ENCODE measurements at places on chromosomes 6 and 20. TPM values are rescaled to one million over a fixed set of nuclear protein-coding genes. Genes with fewer than 3 reads are reported as not detected.

GRCh38 chr20:42792052-42792451 is 397.7 kb downstream of the PTPRT start:
- DNase-seq: no peak

- DNase-seq: no peak
Observed at GRCh38 chr6:116459927-116460326, 1.2 kb upstream of the CALHM6 start.

DNA sequence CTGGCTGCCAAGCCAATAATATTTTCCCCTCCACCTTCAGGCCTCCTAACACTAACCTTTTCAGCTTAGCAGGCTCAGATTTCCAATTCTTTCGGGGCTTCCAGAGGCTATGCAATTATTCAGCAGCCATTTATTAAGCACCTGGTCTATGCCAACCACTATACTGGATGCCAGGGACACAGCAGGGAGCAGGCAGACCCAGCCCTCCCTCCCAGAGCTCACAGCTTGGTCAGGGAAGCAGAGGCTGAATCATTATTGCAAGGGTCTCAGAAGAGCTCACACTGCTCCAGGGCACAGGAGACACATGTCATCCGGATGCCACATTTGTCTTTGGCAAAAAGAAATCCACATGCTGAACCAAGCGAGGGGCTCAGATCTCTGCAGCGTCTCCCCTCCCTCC is 1.3 kb downstream of the BPIFB1 start:
- no peak for DNase-seq

DNA sequence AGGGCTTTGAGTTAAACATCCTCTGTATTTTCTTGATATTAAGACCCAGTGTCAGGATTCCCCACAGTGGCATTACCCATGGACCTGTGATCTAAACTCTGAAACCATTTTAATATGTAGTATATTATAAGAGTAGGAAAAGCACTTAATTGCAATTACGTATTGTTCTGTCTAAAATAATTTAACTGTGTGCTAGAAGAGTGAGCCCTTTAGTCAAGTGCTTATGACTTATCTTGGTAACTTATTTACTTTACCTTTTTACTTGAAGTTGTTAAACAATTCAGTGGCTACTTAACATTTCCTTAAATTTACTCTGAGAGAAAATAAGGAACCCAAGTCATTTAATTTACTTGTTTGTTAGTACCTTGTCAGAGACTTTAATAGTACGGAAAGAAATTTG is 173.6 kb downstream of the CDKAL1 start:
- DNase-seq: no peak

DNA sequence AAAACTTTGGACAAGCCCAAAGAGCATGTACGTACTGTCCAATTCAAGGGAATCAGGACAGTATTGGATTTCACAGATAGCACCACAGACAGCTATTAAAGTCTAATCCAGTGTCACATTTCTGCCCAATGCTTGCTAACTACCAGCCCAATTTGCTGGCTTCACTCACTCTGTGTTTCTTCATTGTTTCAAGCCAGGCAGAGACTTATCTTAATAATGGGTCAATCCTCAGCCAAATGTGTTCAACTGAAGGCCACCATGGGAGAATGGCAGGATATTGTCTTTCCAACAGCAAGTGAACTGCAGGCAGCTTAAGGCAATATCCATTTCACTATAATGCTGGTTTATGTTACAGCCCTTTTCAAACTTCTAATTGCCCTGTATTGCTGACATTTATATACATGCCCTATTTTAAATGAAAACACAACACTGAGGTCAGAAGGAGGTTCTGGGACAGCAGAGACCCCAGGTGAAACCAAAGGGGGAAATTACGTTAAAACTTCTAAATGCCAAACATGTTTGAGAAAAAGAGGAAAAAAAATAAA is 142.1 kb upstream of the RSPO3 start:
- DNase-seq: no peak

GRCh38 chr6:143545165-143545564 is 33.6 kb upstream of the FUCA2 start:
- no peak for DNase-seq

DNA sequence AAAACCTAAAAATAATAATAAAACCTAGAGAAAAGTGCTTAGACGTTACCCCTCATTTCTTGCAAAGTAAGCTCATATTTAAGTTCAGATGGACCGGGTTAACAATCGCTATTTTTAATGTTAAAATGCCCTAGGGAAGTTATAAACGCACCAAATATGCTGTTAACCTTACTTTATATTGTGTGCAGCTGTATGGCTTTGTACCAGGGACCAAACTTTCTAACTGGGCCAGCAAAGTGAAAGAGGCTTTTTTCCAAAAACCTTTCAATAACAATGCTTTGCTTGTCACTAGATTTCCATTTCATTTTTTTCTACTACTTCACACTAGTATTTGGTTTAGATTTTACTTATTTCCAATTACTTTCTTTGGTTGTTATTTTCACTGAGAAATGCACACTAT is 248.5 kb downstream of the FOXC1 start:
- DNase-seq: no peak

DNA sequence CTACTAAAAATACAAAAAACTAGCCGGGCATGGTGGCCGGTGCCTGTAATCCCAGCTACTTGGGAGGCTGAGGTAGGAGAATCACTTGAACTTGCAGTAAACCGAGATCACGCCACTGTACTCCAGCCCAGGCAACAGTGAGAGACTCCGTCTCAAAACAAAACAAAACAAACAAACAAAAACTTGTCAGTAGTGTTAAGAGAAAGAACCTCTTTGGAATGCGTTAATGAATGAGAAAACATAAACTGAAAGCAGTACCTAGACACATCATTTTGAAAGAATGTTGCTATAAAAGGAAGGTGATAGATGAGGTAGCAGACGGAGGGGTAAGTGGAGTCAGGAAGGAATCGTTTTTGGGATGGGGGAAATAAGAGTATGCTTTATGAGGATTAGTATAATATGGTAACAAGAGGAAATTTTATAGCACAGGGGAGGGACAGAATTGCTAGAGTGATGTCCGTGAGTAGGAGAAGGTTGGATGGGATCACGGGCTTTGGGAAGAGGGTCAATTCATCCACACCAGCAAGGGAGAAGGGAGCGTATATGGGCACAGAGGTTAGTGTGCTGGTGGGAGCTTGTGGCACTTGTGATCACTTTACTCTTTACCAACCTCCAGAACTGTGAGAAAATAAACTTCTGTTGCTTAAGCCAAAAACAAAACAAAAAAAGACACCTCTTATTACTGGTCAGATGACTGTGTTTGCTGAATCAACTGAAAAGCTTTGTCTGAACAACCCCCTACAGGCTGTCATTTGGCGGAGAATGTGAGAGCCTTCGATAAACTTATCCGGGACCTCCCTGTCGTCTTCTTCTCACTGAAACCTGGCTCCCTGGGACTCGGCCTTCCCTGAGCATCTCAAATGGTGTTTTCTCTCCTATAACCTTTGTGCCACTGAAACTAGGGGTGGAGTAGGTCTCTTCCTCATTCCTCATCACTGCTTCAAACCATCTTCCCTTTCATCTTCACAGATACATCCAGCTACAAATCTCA is 48.9 kb upstream of the TFAP2A start:
- no peak for DNase-seq

- no peak for DNase-seq
Observed at GRCh38 chr6:119447921-119448320, 98.4 kb upstream of the MAN1A1 start.

DNA sequence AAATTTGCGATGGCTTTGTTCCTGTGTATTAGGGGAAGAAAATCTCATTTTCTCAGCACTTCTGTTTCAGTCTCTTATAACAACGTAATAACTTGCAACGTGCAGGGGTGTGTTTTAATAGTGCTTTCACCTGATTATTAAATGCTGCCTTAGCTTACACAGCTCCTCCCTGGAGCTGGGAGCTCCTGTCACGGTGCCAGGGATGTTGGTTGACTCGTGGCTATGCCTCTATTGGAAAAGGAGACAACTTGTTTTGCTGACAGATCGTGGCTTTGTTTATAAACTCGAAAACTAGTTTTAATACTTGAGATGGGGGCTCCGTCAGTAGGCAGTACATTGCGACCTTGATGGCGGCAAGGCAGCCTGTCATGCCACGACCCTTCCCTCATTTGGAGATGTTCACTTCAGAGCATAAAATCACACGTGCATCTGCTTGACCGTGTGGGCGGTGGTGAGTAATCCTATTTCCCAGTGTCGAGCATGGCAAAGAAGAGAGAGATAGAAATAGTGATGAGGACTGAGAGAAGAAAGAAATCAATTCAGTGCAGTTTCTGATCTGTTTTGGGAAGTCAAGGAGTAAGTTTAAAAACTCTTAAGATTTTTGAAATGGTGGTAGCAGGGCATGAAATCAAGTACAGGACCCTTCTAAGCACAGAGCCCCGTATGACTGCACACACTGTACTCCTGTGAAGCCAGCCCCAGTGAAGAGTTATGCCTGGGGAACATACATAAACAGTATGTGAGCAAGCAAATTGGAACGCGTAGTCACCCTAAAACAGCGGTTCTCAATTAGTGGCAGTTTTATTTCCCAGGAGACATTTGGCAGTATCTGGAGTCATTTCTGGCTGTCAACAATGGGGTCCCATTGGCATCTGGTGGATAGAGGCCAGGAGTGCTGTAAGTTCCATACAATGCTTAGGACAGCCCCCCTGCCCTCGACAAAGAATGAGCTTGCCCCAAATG is 147.2 kb downstream of the DOK5 start:
- no peak for DNase-seq

DNA sequence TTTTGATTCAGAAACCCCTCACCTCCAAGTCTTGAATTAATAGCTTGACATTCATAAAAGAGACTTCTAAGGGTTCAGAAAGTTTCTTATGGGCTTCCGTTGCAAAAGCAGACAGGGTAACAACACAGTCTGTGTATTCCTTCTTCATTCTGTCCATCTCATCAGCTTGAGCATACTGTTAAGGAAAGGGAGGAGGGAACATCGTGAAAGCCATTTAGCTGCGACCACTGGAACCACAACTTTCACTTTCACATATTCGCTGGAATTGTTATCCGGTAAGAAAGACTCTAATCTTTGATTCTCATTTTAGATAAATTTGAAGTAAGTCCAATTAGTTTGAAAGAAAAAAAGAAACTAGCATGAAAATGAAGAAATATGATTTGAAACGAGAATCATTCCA is 174.4 kb downstream of the SYNE1 start:
- no peak for DNase-seq

GRCh38 chr6:41372832-41373626 is 37.6 kb downstream of the NCR2 start:
- DNase-seq: no peak

DNA sequence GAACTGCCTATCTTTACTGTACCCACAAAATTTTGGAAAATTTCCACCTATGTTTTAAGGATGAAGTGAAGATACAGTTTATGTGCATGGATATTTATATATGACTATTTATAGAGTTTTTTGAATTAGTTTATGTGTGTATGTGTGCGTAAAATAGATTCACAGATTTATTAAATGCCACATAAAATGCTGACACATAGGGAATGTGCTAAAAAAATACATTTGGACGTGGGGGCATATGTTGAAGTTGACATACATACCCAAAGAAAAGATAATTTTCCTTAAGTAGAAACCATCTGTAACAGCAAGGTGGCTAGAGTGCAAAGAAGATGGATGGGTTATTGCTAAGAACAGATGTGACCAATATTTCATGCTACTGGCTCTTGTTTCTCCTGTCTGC is 302.1 kb upstream of the RNF217 start:
- no peak for DNase-seq

DNA sequence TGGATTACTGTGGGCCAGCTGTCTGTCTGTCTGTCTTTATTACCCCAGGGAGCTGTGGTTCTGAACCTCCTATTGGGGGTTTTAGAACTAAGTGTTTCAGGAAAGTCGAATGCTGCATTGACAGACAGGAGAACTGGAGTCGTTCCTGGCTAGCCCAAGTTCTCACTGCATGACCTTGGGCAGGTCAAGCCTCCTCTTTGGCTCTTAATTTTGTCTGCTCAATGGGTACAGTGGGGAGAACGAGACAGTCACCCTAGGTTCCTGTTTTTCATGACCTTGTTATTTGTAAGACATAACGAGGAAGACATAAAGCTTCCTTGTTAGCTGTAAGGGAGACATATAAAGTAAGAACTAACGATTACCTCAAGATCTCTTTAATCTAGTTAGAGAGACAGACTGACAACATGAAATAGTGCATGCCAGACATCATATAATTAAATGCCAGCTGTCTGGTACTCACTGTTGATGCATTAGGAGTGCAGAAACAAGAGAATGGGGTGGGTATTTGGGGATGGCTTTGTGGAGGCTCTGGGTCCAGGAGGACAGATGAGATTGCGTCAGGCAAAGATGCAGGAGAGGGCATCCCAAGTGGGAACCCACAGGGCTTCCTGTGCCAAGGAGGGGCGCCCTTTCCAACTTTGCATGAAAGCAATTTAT is 3.7 kb upstream of the CCDC167 start:
- DNase-seq: no peak

- no peak for DNase-seq
Observed at GRCh38 chr20:31860390-31861134, 9.8 kb downstream of the DUSP15 start.

DNA sequence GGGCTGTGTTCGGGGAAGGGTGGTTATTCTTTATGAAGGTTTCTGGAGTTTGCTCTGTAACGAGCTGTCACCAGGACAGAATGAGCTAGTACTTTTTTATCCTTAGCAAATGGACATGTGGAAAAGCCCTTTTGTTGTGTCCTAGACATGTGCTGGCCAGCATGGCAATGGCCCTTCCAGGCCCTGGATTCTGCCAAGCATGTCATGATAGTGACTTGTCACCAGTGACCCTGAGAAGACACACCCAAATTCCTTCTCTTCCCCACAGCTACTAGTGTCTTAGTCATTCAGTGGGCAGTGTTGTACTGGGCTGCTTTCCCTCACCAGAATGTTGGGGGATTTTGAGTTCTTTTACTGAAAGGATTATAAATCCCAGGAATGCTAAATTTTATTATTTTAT is 74.0 kb upstream of the XRN2 start:
- DNase-seq: no peak

- DNase-seq: no peak
Observed at GRCh38 chr6:29426654-29427053, 11.9 kb downstream of the OR12D1 start.

- no peak for DNase-seq
Observed at GRCh38 chr6:117496383-117496990, 14.0 kb downstream of the DCBLD1 start.

DNA sequence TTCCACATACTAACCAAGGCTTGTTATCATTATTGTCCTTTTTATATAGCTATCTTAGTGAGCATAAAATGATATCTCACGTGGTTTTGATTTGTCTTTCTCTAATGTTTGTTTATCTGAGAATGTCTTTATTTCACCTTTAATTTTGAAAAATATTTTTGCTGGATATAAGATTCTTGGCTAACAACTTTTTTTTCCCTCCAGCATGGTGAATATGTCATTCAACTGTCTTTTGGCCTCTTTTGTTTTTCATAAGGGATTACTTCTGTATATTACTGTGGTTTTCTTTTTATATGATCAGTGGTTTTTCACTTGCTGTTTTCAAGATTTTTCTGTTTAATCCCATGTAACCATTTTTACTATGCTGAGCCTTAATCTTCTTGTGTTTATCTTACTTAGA is 141.0 kb downstream of the GRM1 start:
- DNase-seq: no peak

The TMEM170B gene
- total RNA-seq: 0.92 TPM

The SRSF6 gene
- total RNA-seq: 73.2 TPM

The SH3BGRL2 gene
- total RNA-seq: 13.9 TPM

The CST4 gene
- not detected for total RNA-seq

The CAPN11 gene
- not detected for total RNA-seq

The DHX35 gene
- total RNA-seq: 6.1 TPM

The RTN4IP1 gene
- 6.9 TPM for total RNA-seq

The KCNG1 gene
- total RNA-seq: 10.5 TPM

The PTCRA gene
- total RNA-seq: not detected

The KCNS1 gene
- 8.1 TPM for total RNA-seq

The SAMD10 gene
- 9.5 TPM for total RNA-seq

Measured in epithelial cell of proximal tubule (primary cell).